Esophagus muscularis mucosa (tissue), 4 donors: ENCODE measurements at places on chromosomes 6 and 20. TPM values are rescaled to one million over a fixed set of nuclear protein-coding genes. Genes with fewer than 3 reads are reported as not detected.

The BPI gene
- 0.92 TPM for total RNA-seq

The SAMD10 gene
- total RNA-seq, result 11.7 TPM

The TSHZ2 gene
- total RNA-seq, result 14.2 TPM

The PSORS1C2 gene
- total RNA-seq, result not detected

The TMEM151B gene
- 0.98 TPM for total RNA-seq

The IPCEF1 gene
- total RNA-seq, result 2.7 TPM

The RAD21L1 gene
- not detected for total RNA-seq

The PPP1R3G gene
- total RNA-seq, result 3.3 TPM

The LPIN3 gene
- total RNA-seq, result 9.4 TPM

The ANGPT4 gene
- 0.46 TPM for total RNA-seq

The AIF1 gene
- 9.4 TPM for total RNA-seq

The C6orf163 gene
- 1.2 TPM for total RNA-seq

The MYCT1 gene
- total RNA-seq, result 12.1 TPM

The TAP2 gene
- total RNA-seq, result 15.7 TPM

The MEP1A gene
- total RNA-seq, result not detected

The OGFRL1 gene
- total RNA-seq, result 43.2 TPM

The PPP1R18 gene
- total RNA-seq, result 104 TPM

The RPS6KA2 gene
- total RNA-seq, result 126 TPM

The RIPOR3 gene
- 25.7 TPM for total RNA-seq

The BANF2 gene
- not detected for total RNA-seq

The TNXB gene
- total RNA-seq, result 223 TPM

The LY86 gene
- 1.4 TPM for total RNA-seq

The PDE10A gene
- 2.9 TPM for total RNA-seq

The ERVFRD-1 gene
- 0.83 TPM for total RNA-seq

The FBXO30 gene
- total RNA-seq, result 92.2 TPM

The ZNF391 gene
- total RNA-seq, result 2.8 TPM

The SMPDL3A gene
- total RNA-seq, result 7.0 TPM

The MYBL2 gene
- total RNA-seq, result 0.33 TPM

The GNRH2 gene
- not detected for total RNA-seq

The DPPA5 gene
- not detected for total RNA-seq

The POPDC3 gene
- total RNA-seq, result not detected

The DEFB110 gene
- total RNA-seq, result not detected

The SAMD5 gene
- total RNA-seq, result 0.45 TPM

The ALDH5A1 gene
- 2.5 TPM for total RNA-seq

The SLX4IP gene
- 2.1 TPM for total RNA-seq

The VSX1 gene
- 0.83 TPM for total RNA-seq

The CLVS2 gene
- total RNA-seq, result 0.17 TPM

The ENPP1 gene
- 20.7 TPM for total RNA-seq
